ENCODE measurements at places on chromosomes 11 and 22.
A peak's percentile ranks its signal among the peaks of the same experiment; 100 is the strongest.

DNA sequence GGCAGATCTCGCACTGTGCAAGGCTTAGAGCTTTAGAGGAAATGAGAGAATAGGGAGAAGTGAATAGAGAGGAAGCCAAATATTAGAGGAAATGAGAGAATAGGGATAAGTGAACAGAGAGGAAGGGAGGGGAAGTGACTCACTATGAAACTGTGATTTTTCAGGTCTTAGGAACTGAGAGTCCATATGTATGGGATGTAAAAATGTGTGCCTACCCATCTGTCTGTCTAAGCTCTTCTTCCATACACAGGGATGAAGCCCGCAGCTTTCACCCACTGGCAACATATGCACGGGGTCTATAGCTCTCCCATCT is 6.4 kb upstream of the CCDC86 start:
- no peak for DNase-seq

DNA sequence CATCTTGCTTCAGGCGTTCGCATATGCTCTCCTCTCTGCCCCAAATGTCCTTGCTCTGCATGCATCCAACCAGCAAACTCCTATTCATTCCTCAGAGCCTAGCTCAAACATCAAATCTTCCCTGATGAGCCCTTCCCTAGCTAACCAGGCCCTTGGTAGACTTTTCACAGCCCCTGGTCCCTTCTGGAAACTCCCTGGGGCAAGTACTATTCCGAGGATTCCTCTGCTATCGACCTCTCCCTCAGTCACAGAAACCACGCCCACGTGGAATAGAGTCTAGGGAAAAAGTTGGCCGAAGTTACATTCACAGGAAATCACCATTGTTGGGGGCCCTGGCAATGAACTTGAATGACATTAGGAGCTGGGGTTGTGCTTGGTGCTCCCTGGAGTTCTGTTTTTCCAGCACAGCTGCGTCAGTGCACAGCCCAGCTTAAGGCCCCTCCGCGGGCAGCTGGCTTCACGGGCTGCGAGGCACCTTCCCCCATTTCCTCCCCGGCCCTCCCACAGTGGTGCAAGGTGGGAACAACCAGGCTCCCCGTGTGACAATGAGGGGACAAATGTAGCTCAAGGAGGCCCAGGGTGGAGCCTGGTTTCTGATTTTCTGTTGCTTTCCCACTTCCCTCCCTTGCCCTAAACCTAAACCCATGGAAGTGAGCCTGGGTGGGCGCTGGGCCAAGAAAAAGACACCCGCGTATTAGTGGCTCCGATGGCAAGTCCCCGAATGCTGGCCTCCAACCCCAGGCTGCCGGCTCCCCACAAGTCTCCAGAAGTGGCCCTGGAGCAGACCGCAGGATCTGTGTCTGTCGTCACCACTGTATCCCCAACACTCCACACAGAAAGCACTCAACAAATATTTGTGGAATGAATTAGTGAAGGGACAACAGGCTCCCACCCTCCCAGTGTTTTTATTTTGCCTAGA is 4.3 kb upstream of the ATP5MGL start:
- DNase-seq: peak; percentile 71

DNA sequence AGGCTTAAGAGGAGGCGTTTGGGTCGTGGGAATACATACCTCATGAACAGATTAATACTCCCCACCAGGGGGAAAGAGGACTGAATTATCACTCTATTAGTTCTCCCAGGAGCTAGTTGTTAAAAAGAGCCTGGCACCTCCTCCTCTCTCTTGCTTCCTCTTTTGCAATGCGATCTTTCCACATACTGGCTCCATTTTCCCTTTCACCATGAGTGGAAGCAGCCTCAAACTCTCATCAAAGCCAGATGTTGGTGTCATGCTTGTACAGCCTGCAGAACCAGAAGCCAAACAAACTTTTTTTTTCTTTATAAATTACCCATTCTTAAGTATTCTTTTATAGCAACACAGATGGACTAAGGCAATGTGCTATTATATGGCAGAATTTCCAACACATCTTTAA is 258.5 kb downstream of the FAM76B start:
- DNase-seq: peak; percentile 49

GRCh38 chr11:64745521-64746328 is 1.8 kb upstream of the RASGRP2 start:
- DNase-seq: peak; percentile 89

GRCh38 chr11:75351791-75352587 is 528 bp upstream of the ARRB1 start:
- DNase-seq: no peak

DNA sequence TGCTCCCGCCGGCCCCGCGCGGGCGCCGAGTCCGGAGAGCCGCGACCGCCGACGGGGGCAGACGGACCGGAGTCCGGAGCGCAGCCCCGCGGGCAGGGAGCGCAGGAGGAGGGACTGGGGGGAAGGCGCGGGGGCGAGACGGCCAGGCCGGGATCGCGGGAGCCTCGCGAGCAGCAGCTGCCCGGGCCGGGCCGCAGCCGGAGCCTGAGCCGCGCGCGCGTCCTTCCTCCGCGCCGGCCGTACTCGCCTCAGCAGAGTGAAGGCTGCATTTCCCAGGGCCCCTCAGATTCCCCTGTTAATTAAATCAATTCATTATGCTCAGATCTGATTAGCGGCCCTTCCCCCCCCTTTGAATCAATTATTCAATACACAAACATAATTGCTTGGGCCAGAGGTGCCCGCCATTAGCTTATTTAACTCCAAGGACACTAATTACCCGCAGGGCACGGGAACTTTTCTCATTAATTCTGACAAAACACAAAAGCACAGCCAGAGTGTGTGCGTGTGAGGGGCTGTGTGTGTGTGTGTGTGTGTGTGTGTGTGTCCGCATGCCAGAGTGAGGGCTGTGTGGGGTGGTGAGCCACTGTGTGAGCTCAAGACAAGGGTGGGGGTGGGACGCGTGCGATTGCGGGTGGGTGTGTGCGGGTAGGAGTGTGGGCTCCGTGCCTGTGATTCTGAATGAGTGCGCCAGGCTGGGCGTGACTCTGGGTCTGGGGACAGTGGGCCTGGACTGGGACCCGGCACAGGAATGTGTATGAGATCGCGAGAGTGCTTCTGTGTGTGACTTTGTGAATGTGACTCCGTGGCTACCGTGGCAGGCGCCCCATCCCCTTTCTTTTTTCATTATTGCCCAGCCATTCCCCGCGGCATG is 5.1 kb upstream of the LMO1 start:
- peak; percentile 58 for DNase-seq

DNA sequence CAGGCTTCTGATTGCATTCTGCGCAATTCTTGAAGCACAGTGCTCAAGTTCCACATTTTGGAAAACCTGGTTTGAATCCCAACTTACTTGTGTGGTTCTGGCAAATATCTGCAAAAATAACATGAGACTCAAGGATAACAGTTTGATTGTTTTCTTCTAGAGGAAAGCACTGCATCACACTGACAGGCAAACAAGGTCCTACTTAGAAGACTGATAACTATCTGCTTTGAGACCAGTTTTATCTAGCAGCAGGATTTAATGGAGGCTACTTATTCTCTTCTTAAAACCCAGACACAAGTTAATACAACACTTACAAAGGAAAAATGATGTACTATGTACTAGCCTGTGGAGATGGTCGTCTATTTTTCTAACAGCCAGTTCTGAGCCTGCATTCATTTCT is 41.4 kb downstream of the RIC3 start:
- no peak for DNase-seq

DNA sequence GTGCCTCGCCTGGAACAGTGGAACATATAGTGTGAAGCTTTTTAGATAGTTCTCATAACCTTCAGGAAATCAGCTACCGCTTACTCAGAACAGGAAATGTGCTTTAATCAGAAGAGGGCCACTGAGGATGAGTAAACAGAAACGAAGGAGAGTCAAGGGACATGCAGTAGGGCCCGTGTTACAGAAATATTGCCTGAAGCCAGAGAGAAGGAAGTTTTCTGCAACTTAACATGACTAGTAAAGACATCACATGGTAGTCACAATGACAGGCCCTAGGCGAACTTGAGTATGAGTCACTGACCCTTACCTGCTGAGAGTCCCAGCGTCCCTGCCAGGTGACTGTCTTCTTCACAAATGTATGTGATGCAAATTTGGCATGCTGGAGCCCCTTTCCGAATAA is 39.4 kb downstream of the CARD18 start:
- DNase-seq: no peak

- no peak for DNase-seq
These were observed 3.4 kb downstream of the CADM1 start for GRCh38 chr11:115500547-115501501.

GRCh38 chr11:4830909-4831308 is 9.8 kb downstream of the OR51F2 start:
- no peak for DNase-seq

DNA sequence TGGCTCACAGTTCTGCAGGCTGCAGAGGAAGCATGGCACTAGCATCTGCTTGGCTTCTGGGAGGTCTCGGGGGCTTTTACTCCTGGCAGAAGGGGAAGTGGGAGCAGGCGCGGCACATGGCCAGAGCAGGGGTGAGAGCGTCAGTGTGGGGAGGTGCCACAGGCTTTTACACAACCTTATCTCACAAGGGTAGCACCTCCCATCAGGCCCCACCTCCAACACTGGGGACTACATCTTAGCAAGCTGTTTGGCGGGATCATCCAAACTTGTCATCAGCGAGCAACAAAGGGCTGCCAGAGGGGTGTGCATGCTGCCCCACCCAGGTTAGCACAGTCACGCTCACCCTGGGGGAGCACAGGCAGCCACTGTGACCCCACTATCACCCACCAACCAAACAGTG is 18.9 kb upstream of the YPEL1 start:
- no peak for DNase-seq

- no peak for DNase-seq
These were observed 102.1 kb downstream of the GRAMD1B start for GRCh38 chr11:123532131-123532530.

DNA sequence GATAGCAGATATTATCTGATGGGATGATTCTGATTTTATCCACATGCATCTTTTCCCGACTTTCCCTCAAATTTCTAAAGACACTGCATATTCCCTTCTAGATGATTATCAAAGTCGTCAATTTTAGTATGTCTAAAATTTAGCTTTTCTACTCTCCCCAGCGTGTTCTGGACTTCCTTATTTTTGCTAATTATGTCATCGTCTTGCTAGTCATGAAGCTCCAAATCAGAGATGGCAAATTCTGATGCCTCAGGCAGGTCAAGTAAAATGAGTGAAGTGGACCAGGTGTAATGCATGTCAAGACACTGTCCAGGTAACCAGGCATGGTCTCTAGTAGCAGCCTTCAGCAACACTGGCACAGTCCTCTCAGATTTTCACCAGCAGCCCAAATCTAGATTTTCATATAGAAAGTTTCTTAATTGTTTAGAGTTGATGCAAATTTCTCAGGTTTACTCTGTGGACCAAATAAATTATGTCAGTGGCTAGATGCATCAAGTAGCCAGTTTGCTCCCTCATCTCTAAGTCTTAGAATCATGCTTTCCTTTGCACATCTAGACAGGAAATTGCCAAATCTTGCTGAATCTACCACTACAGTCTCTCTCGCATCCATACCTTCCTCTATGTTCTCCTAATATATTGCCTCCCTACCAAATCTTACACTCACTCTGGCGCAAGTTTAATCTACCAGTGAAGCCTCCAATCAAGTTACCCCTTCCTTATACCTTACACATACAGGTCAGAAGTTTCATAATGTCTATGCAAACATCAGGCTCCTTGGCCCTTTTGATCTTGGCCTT is 10.6 kb downstream of the HSD17B12 start:
- DNase-seq: no peak

GRCh38 chr22:23397613-23398567 is 182.2 kb downstream of the IGLL1 start:
- no peak for DNase-seq

- DNase-seq: no peak
These were observed 1.5 kb downstream of the MAPK11 start for GRCh38 chr22:50268655-50269113.

- no peak for DNase-seq
These were observed 71.9 kb downstream of the TRAF6 start for GRCh38 chr11:36438126-36438525.

GRCh38 chr11:70333261-70333660 is 62.8 kb downstream of the PPFIA1 start:
- DNase-seq: no peak

GRCh38 chr22:21641417-21641788 is 699 bp upstream of the SDF2L1 start:
- DNase-seq: peak; percentile 69

DNA sequence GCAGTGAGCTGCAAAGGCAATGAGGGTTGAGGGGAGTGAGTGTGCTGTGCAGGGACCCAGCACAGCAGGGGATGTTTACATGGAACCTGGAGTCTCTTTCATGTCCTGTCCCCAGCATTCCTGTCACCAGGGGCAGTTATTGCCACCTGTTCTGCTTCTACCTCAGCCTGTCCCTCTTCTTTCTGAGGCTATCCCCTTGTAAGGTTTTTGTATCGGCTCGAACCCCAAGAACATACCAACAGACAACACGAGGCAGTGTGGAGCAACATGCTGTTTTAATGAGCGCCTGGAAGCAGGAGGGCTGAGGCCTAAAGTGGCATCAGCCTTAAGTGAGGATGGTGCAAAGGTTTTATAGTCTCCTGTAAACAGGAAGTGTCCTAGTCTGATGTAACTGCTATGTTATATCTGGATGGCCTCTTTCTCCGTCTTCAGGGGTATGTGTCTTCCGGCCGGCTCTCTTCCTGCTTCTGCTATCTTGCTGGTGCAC is 3.9 kb downstream of the SCGB2A2 start:
- no peak for DNase-seq

DNA sequence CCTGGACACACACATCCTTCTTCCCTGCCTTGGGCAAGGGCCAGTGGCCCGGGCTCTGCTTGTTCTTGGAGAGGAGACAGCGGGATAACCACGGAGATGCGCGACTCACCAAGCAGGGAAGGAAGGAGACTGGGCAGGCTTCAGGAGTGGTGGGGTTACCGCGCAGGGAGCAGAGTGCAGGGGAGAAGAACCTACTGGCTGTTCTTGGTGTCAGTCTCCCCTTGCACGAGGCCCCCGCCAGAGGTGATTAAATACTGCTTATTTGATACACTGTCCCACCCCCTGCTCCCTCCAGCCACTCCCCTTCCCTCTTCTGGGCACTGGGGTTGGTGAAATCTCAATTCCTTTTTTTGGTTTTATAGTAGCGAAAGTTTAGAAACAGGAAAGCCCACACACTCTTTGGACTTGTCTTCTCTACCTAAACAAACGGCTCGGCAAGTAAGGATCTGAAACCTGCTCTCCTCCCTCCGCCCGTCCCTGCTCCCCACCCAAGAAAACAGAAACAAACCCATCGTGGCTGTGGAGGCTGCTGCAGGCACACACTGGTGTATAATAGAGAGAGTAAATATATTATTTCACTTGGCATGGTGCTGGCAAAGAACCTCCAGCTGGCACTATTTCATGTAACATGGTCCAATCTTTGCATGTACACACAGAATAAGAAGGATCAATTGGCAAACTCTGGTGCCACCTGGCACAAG is 10.8 kb downstream of the LARGE2 start:
- no peak for DNase-seq

DNA sequence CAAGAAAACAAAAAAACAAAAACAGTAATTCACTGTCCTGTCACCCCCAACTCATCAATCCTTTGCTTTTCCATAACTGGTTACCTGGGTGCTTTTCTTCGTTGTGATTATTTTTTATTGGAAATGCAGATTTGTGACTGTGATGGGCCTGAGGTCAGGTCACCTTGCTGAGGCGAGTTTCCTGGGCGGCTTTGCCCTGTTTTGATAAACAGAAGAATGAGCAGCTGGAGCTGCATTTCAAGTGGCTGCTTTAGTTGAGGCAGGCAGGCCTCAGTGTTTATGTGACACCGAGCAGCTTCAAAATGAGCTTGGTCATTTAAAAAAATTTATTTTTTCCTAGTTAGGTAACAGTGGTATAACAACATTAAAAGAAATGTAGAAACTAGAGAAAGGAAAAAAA is 22.2 kb downstream of the PTPRJ start:
- DNase-seq: no peak

GRCh38 chr11:119726585-119727522 is 2.1 kb downstream of the NECTIN1 start:
- no peak for DNase-seq

Measured in AG20443 (cell line).